ENCODE measurements at places on chromosomes 12 and 14. TPM values are rescaled to one million over a fixed set of nuclear protein-coding genes. Genes with fewer than 3 reads are reported as not detected.

DNA sequence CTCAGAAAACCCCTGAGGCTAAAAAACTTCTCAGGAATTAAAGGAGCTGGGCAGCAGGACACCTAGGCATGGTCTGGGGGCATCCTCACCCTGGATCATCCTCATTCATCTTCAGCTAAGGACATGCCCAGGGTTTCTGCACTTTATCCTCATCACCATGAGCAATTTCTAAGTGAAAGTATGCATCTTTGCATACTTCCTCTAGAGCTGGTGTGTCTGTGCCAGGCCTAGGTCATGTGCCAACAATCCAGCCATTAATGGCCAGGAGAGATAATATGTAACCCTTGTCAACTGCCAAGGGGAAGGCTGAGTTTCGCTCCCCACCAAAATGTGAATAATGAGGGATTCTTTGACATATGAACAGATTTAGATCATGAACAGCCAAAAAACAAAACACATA is 160.5 kb downstream of the KITLG start:
- no peak for DNase-seq

DNA sequence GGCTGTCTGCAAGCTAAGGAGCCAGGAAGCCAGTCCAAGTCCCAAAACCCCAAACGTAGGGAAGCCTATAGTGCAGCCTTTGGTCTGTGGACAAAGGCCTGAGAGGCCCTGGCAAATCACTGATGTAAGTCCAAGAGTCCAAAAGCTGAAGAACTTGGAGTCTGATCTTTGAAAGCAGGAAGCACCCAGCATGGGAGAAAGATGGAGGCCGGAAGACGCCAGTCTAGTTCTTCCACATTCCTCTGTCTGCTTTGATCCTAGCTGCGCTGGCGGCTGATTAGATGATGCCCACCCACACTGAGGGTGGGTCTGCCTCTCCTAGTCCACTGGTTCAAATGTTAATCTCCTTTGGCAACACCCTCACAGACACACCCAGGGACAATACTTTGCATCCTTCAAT is 58.5 kb downstream of the CAPS2 start:
- DNase-seq: no peak

- DNase-seq: no peak
These were observed 19.4 kb upstream of the MBIP start for GRCh38 chr14:36339816-36340215.

DNA sequence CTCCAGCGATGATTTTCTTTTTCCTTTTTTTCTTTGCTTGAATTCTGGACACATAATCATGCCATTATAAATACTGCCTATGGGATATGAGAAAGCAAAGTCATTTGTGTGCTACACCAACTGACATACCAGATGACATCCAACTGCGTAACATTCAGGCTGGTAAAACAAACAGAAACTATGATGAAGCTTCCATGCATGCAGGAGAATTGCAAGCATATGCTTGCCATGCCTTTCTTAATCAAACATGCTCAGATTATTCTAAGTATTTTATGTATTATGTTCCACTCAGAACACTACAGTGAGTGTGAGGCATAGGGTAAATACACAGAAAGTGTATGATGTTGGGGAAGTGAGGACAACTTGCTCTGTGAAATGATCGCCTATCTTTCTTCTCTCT is 97.4 kb downstream of the C12orf50 start:
- DNase-seq: no peak

GRCh38 chr14:32720927-32721326 is 217.8 kb upstream of the NPAS3 start:
- DNase-seq: no peak

GRCh38 chr12:103821773-103822172 is 19.3 kb downstream of the NT5DC3 start:
- DNase-seq: no peak

GRCh38 chr14:74793506-74794155 is 30.5 kb downstream of the YLPM1 start:
- no peak for DNase-seq

GRCh38 chr14:73394317-73394716 is 64.0 kb downstream of the NUMB start:
- no peak for DNase-seq

GLT8D2 gene
- polyA plus RNA-seq: 34.6 TPM

PIANP gene
- polyA plus RNA-seq: 5.6 TPM

TMEM120B gene
- polyA plus RNA-seq: 14.1 TPM

ATP2A2 gene
- polyA plus RNA-seq: 149 TPM
